ENCODE measurements at places on chromosomes 3 and 15. TPM values are rescaled to one million over a fixed set of nuclear protein-coding genes. Genes with fewer than 3 reads are reported as not detected.
A peak's percentile ranks its signal among the peaks of the same experiment; 100 is the strongest.

DNA sequence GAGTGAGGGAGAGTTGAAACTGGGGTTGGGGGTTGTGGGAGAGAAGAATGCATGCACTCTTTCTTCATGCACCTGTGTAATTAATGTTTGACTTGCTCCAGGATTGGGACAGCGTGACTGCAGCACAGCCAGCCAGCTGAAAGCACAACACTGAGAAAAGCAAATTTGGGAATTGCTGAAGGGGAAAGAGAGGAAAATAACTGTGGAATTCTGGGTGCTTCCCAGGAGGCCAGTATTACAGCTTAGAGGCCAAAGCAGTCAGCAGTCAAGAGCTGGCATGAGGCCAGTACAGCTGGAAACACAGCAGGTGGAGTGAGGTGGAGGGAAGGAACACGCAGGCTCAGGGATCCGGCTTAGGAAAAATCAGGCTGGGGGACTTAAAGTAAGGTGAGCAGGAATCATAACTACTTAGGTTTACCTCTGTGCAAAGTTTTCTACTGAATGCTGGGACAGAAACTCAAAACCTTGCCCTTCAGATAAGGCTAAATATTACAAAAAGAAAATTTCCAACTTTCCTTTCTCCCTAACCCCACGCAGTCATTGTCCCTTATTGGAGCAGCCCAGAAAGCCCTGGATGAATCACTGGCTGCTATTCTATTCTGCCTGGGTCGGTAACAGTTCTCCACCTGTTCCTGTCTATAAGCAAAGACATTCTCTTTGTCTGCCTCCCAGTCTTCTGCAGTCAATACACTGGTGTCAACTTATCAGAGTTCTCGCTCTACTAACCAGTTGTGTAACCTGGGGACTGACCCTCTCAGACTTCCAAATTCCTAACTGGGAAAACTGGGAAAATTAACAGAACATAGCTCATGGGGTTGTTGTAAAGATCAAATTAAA is 167.2 kb downstream of the MAGI1 start:
- peak; percentile 26 for DNase-seq

GRCh38 chr3:9400616-9401015 is 3.2 kb downstream of the SETD5 start:
- no peak for DNase-seq

GRCh38 chr3:48042071-48042760 is 26.0 kb upstream of the MAP4 start:
- DNase-seq = peak; percentile 48

DNA sequence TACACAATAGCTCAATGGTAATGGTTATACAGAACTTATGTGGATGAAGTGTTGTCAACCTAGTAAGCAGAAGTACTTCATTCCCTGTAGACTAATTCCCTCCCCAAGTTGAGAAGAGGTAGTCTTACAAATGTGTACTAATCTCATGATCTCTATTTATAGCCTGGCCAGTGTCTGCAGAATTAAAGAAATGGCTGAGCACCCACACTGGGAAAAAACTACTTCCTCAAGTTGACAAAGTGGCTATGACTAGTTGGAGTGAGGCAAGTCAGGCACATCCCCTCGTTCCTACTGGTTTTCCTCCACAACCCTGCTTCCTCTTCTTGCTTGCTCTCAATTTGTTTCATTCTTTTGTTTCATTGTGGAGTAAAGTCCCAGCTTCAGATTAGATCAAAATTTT is 566.7 kb upstream of the ZNF717 start:
- DNase-seq = peak; percentile 7

- DNase-seq = no peak
Measured at GRCh38 chr15:92502336-92502735, 108.7 kb downstream of the ST8SIA2 start.

DNA sequence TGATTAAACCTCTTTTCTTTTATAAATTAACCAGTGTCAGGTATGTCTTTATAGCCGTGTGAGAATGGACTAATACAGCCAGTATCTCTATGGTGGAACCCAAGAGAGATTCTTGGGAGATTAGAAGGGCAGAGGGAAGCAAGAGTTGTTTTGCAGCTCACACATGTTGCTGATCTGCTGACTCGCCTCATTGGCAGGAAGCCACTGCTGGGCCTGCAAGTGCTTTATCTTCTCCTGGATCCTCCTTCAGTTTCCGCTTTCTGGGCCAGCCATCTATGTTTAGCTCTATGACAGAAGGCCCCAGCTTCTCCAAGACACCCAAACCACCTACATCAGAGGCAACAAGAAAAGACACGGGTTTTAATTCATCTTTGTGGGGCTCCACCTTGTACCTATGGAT is 23.4 kb upstream of the GALNT15 start:
- DNase-seq = peak; percentile 95

LCTL gene
- 10.5 TPM for polyA plus RNA-seq

GRCh38 chr3:48013288-48013980 is 2.8 kb downstream of the MAP4 start:
- DNase-seq = peak; percentile 91

GRK7 gene
- polyA plus RNA-seq = not detected

DNA sequence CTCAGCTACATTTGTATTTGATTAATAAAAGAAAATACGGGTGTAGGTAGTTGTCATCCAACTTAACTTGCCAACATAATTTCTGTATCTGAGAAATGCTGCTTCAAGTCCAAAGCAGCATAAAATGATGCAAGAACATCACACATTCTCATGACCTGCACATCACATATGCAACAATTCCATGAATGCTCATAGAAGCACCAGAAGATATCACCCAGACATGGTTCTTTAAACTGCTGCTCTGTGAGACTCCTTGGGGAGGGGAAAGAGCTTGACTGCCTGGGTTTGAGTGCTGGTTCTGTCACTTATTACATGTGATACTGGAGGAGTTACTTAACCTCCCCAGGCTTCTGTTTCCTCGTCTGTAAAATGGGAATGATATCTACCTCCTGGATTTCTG is 39.4 kb downstream of the CHST14 start:
- DNase-seq = no peak

GRCh38 chr3:132315851-132316250 is 1.4 kb upstream of the ACP3 start:
- DNase-seq = peak; percentile 4

SLC27A2 gene
- not detected for polyA plus RNA-seq

DNA sequence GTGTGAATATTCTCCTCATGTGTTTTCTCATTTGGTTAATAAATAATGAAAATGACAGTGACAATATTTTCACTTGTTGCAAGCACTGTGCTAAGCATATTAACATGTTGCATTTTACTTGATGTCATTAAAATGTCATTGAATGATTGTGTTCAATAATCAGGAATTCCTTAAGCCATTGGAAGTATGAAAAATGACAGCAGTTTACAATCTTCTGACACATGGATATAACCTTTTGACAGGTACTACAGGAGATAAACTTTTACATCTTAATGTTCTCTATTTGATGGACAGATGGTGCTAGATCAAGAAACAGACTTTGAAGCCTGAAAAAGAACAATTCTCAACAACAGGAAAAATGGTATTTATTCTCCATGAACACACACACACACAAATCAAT is 1138.3 kb downstream of the ROBO2 start:
- no peak for DNase-seq

DNA sequence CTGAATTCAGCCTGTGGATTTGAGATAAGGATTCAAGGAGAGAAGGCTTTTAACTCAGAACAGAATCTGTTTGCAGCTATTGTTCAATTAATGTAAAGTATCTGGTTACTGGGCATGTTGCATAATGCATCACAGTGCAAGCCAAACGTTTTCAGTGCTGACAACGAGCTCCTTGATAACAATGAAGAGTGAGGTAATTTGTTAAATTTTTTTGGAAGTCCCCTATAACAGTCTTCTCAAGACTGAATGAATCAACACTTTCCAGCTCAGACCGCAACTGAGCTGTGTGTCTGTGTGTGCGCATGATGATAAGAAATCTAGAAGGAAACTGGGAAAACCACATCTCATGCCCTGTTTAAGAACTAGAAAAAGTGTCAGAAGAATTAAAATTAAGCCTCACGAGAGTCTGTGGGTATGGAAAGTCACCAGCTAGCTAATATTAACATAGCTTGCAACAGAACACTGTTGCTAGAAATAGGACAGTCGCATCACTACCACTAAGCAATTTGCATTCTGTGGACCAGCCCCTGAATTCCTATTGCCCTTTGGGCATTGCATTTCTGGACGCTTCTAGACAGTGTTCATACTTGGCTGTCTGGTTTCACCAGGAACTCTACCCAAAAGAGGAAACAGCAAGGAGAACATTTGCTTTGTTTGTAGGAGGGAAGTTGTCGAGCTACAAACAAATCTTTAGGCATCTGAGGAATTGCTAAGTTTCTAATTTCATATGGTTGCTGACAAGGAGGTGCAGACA is 43.7 kb upstream of the ATP2C1 start:
- DNase-seq = peak; percentile 46

AP4E1 gene
- 3.1 TPM for polyA plus RNA-seq

GRCh38 chr3:33855884-33856546 is 57.6 kb downstream of the PDCD6IP start:
- no peak for DNase-seq

- DNase-seq = no peak
Measured at GRCh38 chr15:88115486-88116152, 140.9 kb downstream of the NTRK3 start.

CD276 gene
- polyA plus RNA-seq = 149 TPM

- DNase-seq = peak; percentile 30
Measured at GRCh38 chr15:57085267-57085666, 166.8 kb downstream of the TCF12 start.

GOLGB1 gene
- polyA plus RNA-seq = 9.1 TPM

- DNase-seq = no peak
Measured at GRCh38 chr15:81069356-81069755, 64.7 kb upstream of the CFAP161 start.

All from IMR-90 (cell line).